ENCODE measurements at places on chromosomes 11 and 22. TPM values are rescaled to one million over a fixed set of nuclear protein-coding genes. Genes with fewer than 3 reads are reported as not detected.

GRCh38 chr22:36331912-36332622 is 55.7 kb downstream of the MYH9 start:
- peak; percentile 76 for DNase-seq
- no peaks in the 10 kb centered on the region for H3K27me3 ChIP-seq
- no peak overlapping the region for H3K4me3 ChIP-seq
- H3K36me3 ChIP-seq = peaks cover 87% of the 10 kb centered on the region

DNA sequence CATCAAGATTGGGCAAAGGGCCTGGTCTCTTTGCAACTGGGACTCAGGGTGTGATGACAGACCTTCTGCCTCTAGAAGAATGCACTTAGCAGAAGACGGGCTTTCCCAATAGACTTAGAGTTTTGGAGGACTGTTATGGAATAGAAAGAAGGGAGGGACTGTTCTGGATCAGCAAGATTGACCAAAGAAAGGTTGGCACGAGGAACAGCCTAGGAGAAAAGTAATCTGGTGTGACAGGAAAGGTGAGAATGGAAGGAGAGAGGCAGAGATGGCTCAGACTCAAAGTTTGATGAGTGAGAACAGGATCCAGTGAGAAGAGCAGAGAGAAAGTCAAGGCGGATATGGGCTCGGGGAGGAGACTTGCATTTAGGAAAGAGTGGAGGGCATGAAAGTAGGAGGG is 23.0 kb upstream of the TMEM45B start:
- H3K27ac ChIP-seq = no peak overlapping the region
- DNase-seq = no peak
- H3K36me3 ChIP-seq = no peaks in the 10 kb centered on the region
- H3K4me1 ChIP-seq = no peaks in the 10 kb centered on the region
- H3K4me3 ChIP-seq = no peak overlapping the region
- H3K27me3 ChIP-seq = no peaks in the 10 kb centered on the region

- no peak overlapping the region for H3K27ac ChIP-seq
- no peak for DNase-seq
- no peaks in the 10 kb centered on the region for H3K27me3 ChIP-seq
- peaks cover 31% of the 10 kb centered on the region for H3K4me1 ChIP-seq
- H3K4me3 ChIP-seq = no peak overlapping the region
Measured at GRCh38 chr22:37672920-37673455, 2.4 kb upstream of the LGALS1 start.

DNA sequence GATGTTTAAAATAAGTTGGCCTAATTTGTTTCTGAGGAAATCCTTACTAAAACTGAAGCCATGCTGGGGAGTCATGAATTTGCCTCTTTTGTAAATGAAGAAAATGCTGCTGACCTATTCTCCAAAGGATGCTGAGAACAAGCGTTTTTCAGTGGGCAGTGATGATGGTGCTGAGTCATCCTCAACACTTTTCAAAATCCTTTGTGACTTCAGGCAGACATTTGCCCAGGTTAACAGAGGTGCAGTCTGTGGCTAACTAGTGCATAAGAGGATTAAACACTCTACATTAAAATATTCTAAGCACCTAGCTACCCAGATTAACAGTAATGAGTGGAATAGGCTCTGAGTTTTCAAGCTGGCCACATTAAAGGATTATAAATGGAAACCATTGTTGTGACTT is 509.0 kb downstream of the DLG2 start:
- no peak overlapping the region for H3K4me3 ChIP-seq
- DNase-seq = no peak
- H3K4me1 ChIP-seq = no peaks in the 10 kb centered on the region
- H3K36me3 ChIP-seq = no peaks in the 10 kb centered on the region

GRCh38 chr22:49082451-49082850 is 745.2 kb downstream of the BRD1 start:
- DNase-seq = no peak
- H3K4me1 ChIP-seq = no peaks in the 10 kb centered on the region
- no peak overlapping the region for H3K27ac ChIP-seq
- H3K27me3 ChIP-seq = no peaks in the 10 kb centered on the region
- no peak overlapping the region for H3K4me3 ChIP-seq

- H3K27me3 ChIP-seq = no peaks in the 10 kb centered on the region
- H3K4me1 ChIP-seq = peaks cover 3% of the 10 kb centered on the region
- DNase-seq = no peak
Measured at GRCh38 chr22:45911601-45912271, 65.2 kb downstream of the WNT7B start.

- H3K4me1 ChIP-seq = no peaks in the 10 kb centered on the region
- H3K36me3 ChIP-seq = no peaks in the 10 kb centered on the region
- H3K27me3 ChIP-seq = peaks cover 25% of the 10 kb centered on the region
- H3K27ac ChIP-seq = no peak overlapping the region
- DNase-seq = no peak
Measured at GRCh38 chr11:45603946-45604682, 61.3 kb downstream of the CHST1 start.

- no peak for DNase-seq
- no peak overlapping the region for H3K4me3 ChIP-seq
- H3K36me3 ChIP-seq = no peaks in the 10 kb centered on the region
- peaks cover 21% of the 10 kb centered on the region for H3K4me1 ChIP-seq
- no peaks in the 10 kb centered on the region for H3K27me3 ChIP-seq
Measured at GRCh38 chr11:7435176-7435575, 50.1 kb upstream of the OLFML1 start.

- DNase-seq = no peak
- no peak overlapping the region for H3K4me3 ChIP-seq
- H3K36me3 ChIP-seq = no peaks in the 10 kb centered on the region
- no peak overlapping the region for H3K27ac ChIP-seq
- peaks cover 16% of the 10 kb centered on the region for H3K4me1 ChIP-seq
Measured at GRCh38 chr11:88553204-88553603, 215.7 kb upstream of the CTSC start.

DNA sequence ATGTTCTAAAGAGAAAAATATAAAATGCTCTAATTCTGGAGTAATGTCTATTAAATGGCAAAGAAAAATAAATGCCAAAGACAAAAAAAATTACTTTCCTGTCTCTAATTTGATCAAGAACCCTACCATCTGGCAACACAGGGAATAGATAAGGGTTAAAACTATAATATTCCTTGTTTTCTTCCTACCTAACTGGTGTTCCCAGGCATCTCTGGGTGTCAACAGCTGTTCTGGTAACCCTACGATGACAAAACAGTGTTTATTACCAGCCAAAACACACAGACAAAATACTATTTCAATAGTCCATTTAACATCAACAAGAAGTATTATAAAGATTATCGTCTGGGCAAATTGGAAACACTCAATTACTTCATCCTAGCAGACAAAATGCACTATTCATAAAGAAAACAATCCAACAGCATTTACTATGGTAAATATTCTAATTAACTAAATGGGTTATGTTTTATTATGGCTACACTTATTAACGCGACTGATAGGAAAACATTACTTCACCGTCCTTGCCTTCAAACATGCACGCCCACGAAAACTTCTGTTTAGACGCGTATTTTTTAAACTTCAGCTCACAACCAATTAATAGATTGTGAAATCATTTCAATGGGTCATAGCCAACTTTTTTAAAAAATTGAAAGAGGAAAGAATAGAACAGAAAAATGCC is 50.6 kb downstream of the LGR4 start:
- H3K27me3 ChIP-seq = no peaks in the 10 kb centered on the region
- H3K36me3 ChIP-seq = no peaks in the 10 kb centered on the region
- H3K4me1 ChIP-seq = 0 out of 2 replicates have a peak, but pooled peaks cover 5% of the 10 kb centered on the region
- H3K27ac ChIP-seq = no peak overlapping the region
- no peak overlapping the region for H3K4me3 ChIP-seq
- no peak for DNase-seq

DNA sequence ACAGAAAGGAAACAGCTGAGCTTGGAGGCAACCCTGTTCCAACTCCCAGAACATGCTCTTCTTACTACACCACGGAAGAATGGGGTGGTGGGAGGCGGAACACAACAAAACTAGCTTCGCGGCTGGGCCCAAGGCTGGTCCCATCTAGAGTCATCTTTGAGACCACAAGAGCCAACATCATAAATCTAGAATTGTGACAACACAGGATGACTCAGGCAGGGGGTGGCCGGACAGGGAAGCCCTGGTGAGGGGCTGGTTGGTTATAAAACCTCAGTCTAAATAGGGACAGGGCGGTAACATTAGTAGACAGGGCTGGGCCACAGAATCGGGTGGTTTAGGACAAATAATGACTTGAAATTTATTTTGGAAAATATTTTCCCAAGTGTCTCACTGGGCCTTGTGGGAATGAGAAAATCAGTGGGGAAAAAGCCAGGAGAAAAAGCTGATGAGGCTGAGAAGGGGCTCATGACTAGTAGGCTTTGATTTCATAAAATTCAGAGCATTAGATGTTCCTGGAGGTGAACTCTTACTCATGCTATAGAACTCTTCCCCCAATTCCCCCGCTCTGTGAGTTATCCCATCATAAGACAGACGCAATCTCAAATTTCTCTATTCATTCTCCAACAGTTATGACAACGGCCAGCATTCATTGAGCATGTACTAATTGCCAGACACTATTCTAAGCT is 151.8 kb upstream of the TIMP3 start:
- H3K4me1 ChIP-seq = peaks cover 17% of the 10 kb centered on the region
- H3K36me3 ChIP-seq = no peaks in the 10 kb centered on the region
- no peak overlapping the region for H3K4me3 ChIP-seq
- peak; percentile 27 for DNase-seq

Gene C11orf71
- 4.8 TPM for total RNA-seq

Gene TTC36
- total RNA-seq = not detected

Gene RIMBP3C
- total RNA-seq = 0.81 TPM

Gene CD6
- total RNA-seq = not detected

Gene TMPRSS6
- not detected for total RNA-seq

Gene CDC42BPG
- total RNA-seq = not detected

Gene C11orf87
- total RNA-seq = not detected
